ENCODE measurements at places on chromosomes 3 and 15. TPM values are rescaled to one million over a fixed set of nuclear protein-coding genes. Genes with fewer than 3 reads are reported as not detected.

Gene IQCF5
- not detected for total RNA-seq

DNA sequence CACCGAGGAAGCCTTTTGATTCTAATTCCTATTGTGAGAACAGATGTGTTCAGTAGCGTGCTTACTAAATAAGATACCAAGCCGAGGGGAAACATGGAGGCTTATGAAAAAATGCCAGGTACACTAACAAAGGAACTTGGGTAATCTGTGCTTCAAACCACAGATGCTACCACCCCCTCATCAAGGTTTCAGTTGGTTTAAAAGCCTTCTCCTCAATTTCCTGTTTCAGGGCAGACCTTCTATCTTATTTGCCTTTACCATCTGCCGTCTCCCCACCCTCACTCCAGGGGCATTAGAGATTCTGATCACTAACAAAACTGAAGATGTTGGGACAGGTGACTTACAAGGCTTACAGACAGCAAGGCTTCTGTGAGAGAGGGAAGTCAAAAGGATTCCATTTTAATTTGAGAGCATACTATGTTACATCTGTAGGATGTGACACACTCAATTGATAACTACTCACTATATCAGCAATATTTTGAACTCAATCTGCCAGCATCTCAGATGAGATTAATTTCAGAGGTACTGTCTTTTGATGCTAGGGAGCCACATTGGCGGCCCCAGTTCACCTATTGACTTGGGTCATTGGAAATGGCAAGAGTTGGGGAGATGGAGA, 60.6 kb upstream of the PLCL2 start:
- no peak for DNase-seq

- DNase-seq, result no peak
Measured at GRCh38 chr3:133868186-133868585, 27.5 kb downstream of the RAB6B start.

DNA sequence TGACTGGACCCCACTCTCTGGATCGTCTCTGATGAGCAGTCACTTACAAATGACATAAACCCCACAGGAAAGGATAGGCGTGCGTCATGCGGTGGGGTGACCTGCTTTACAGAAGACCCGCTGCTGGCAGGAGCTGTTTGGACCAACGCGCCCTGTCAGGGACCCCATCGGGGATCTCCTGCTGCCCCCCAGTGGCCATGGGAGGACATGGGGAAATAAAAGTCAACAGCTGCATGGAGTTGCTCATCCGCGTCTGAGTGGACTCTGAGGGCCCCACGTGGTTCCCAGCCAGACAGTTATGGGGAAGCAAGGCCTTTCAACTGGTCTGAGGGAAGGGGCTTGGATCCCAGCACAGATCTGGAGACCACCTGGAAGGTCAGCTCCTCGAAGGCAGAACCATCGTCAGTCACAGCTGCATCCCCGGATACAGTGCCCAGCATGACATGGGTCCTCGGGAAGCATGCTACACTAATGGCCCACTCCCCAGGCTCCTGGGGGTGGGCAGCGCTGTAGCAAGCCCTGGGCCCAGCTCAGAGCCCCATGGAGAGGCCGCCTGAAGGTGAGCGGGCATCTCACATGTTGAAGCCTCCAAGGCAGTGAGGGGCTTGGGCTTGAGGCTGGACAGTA, 32.1 kb downstream of the PTH1R start:
- DNase-seq, result peak; percentile 80

DNA sequence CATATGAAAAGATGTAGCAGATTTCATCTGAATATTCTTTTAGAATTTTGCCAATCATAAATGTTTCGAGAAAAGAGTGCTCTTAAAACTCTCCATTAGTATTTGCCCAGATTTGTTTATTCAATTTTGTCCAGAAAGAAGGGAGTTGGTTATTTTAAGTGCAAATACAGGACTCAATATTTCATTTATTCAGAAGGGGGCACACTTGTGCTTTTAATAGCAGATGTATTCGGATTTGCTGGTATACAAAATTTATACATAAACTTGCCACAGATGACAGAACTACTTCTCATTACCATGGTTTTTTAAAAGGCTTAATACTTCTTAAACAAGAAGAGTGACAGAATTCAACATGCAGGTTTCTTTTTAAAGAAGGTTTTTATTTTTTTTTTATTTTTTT, 69.8 kb upstream of the GRM7 start:
- DNase-seq, result peak; percentile 5

Gene KCTD6
- total RNA-seq, result 14.3 TPM

DNA sequence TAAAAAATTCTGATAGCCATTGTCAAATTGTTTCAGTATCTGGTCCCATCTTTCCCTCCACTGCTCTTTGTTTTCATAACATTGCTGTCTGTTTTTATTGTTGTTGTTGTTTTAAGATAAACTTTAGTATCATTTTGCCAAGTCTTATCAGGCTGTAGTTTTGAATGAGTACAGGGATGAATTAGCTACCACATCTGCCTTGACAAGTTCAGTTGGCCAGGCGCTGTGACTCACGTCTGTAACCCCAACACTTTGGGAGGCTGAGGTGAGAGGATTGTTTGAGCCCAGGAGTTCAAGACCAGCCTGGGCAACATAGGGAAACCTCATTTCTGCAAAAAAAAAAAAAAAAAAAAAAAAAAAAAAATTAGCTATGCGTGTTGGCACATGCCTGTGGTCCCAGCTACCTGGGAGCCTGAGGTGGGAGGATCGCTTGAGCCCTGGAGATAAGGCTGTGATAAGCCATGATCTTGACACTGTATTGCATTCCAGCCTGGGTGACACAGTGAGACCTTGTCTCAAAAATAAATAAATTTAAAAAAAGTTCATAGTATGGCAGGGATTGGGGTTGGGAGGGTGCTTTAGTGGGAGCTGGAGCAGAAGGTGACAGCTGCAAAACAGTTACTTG, 8.3 kb upstream of the ANKDD1A start:
- DNase-seq, result no peak
